Astrocyte (in vitro differentiated cells and primary cell): ENCODE measurements at places on chromosomes 6 and 20.

GRCh38 chr6:11214901-11215300 lies 17.6 kb downstream of the NEDD9 start:
- no peak for DNase-seq

DNA sequence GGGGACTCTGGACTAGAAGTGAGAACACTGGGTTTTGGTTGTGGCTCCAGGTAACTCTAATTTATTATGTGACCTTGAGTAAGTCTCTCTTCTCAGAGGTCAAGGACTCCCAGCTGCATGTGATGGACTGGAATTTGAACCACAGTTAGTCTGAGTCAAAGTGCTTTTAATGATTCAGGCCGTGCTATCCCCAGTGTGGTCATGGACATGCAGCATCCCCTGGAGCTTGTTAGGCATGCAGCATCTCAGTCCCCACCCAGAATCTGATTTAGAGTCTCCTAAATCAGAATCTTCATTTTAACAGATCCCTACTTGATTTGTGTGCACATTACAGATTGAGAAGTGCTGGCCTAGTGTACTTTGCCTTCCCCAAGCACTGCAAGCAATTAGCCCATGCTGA lies 74.2 kb downstream of the TOX2 start:
- peak; percentile 44 for DNase-seq

- DNase-seq, result no peak
These were observed 11.6 kb downstream of the RIPOR3 start for GRCh38 chr20:50679753-50680104.

- DNase-seq, result no peak
These were observed 36.9 kb downstream of the UNC5CL start for GRCh38 chr6:41002168-41002567.

- DNase-seq, result peak; percentile 46
These were observed 1.9 kb upstream of the ELOVL4 start for GRCh38 chr6:79949233-79949632.

GRCh38 chr6:99165838-99166237 lies 183.6 kb downstream of the FAXC start:
- DNase-seq, result no peak

GRCh38 chr20:33826270-33826897 lies 15.2 kb downstream of the CHMP4B start:
- DNase-seq, result no peak

DNA sequence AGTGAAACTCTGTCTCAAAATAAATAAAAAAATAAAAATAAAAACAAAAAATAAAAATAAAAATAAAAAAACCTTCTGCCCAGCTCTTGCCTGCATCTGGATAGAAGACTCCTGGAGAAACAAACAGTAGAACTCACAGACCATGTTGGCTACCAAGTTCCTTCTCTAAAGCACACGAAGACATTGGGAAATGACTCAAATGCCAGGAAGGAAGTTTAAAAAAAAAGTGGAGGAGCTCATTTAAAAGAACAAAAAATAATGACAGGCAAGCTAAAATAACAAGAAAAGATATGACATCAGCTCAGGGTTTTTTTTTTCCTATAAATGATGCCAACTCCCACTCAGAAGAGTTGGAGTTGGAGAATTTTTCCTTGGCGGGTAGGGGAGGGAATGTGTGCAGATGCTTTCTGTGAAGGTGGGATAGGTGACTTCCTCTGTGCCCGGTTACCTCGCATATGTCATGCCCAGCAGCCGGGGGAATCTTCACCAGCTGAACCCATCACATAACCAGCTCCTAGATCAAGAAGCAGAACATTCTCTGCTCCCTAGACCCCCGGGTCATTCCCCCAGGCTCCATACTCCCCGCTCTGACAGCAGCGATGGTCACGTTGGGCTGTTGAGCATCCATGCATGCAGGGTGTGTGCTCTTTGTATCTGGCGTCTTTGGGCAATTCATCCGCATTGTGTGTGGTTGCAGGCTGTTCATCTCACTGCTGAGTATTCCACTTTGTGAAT lies 17.3 kb upstream of the CD93 start:
- no peak for DNase-seq

- no peak for DNase-seq
These were observed 14.8 kb downstream of the ERMARD start for GRCh38 chr6:169766232-169766631.

- peak; percentile 89 for DNase-seq
These were observed 53.5 kb downstream of the GOPC start for GRCh38 chr6:117548797-117549301.

- DNase-seq, result peak; percentile 55
These were observed 214.6 kb downstream of the PRL start for GRCh38 chr6:22082218-22082617.

- DNase-seq, result no peak
These were observed 22.1 kb upstream of the ARHGAP18 start for GRCh38 chr6:129732034-129732433.

DNA sequence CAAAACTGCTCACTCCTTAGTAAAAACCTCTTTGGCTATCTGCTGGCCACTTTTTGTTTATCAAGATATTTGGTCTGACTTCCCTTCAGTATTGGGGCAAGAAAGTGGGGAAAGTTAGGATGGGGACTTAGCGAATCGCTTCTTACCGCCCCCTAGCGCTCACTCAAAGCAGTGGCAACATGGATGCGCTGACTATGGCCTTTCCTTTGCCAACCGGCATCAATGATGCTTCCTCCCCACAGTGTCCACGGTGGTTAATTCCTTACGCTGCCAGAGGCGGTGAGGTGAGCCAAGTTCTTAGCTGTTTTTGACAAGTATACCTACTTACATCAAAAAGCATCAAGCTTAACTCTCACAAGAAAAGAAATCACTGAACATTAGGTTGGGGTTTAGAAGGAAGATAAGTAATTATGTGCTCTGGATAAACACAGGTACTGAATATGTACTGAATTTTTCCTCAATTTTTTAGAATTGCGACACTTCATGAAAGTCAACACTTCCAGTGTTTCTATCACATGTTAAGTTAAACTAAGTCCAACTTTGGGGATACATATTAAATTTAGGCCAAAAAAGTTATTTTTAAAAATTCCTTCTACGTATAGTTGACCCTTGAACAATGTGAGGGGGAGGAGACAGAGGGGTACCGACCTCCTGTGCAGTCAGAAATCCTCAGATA lies 86.7 kb downstream of the GMDS start:
- DNase-seq, result no peak
